ENCODE measurements at places on chromosomes 3 and 15. TPM values are rescaled to one million over a fixed set of nuclear protein-coding genes. Genes with fewer than 3 reads are reported as not detected.
A peak's percentile ranks its signal among the peaks of the same experiment; 100 is the strongest.

DNA sequence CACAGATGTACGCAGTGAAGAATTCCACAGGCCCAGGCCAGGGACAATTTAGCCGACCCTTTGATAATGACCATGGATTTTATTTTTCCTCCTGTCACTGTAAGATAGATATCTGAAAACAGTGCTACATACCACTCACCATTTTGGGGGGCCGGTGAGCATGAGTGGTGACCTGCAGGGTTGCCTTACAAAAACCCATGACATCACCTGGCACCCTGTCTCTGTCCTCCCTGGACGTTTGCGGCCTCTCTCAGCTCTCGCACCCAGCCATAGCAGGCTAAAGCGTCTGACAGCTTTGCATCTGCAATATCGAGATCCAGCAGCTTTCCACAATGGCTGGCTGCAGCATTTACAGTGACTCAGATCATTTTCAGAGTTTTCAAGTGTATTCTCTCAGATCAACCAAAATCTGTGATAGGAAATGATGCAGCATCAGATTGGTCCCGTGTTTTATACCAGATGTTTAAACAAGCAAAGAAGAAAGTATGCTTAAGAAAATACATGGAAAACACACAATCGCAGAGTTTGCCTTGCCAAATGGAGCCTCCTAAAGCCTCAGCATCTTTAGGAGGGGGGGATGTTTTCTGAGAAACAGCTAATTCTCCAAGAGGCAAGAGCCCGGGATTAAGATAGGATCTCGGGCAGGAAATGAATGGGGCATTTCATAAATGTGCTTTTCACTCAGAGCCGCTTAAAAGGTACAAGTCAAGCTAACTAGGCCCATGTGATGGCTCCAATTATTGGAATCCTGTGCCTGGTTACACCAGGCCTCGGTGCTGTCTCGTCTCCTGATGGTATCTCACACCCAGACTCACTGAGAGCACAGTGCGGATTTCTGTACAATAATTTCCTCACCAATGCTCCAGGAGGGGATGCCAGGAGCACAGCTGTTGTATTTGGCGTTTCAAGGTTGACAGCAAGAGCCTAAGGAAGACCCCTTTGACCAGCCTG, 257.3 kb downstream of the XXYLT1 start:
- H3K36me3 ChIP-seq = no peaks in the 10 kb centered on the region
- peaks cover 7% of the 10 kb centered on the region for H3K27me3 ChIP-seq
- no peak overlapping the region for H3K4me3 ChIP-seq
- no peak for DNase-seq

DNA sequence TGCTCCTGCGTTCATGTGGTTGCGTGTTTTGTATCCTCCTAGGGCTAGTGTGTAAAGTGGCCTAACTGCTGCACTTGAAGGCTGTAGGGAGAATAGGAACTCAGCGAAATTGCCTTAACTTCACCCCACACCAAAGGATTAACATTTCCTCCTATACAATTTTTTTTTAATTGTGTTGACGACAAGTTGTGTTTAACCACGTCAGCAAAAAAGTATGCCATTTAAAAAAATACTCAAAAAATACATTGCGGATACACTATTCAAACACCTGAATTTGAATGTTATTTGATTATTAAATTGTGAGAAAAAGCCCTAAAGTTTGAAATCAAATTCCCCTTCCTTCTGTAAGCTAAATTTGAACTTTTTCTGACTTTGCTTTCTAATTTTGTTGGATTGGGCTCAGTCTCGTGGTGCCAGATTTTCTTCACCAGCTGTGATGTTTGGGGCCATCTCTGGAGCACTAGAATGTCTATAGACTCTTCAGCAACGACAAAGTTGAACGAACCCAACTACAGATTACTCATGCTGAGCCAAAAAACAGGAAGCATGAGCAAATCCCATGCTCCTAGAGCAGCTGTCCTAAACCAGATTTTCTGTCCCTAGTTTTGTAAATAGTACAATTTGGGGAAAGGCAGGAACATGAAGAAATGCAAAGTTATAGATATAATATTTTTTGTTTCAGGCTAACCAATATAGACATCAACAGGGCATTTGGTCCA, 8.1 kb upstream of the SLC9A9 start:
- H3K4me1 ChIP-seq = no peaks in the 10 kb centered on the region
- H3K27ac ChIP-seq = no peak overlapping the region
- no peaks in the 10 kb centered on the region for H3K36me3 ChIP-seq

- H3K27me3 ChIP-seq = no peaks in the 10 kb centered on the region
- no peak overlapping the region for H3K4me3 ChIP-seq
- no peaks in the 10 kb centered on the region for H3K36me3 ChIP-seq
- peaks cover 43% of the 10 kb centered on the region for H3K4me1 ChIP-seq
- DNase-seq = no peak
- H3K27ac ChIP-seq = peak overlapping the region; percentile 1
Observed at GRCh38 chr3:112010636-112011035, 11.9 kb downstream of the TAGLN3 start.

DNA sequence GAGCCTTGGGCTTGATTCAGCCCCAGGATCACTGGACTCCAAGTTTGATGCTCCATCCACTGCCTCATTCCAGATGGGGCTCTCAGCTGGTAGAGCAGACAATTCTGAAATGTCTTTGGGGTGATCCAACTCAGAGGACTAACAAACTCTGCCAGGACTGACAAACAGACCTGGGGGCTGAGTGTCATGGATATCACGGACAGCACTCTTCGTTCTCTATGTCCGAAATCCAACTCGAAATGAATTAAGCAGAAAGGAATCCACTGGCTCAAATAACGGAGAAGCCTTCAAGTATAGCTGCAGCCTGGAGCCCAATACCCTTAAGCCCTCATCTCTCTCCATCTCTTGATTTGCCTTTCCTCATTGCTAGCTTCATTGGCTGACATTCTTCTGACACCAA, 14.2 kb downstream of the SLC38A3 start:
- no peaks in the 10 kb centered on the region for H3K4me1 ChIP-seq
- no peak for DNase-seq
- H3K27me3 ChIP-seq = peaks cover 5% of the 10 kb centered on the region

DNA sequence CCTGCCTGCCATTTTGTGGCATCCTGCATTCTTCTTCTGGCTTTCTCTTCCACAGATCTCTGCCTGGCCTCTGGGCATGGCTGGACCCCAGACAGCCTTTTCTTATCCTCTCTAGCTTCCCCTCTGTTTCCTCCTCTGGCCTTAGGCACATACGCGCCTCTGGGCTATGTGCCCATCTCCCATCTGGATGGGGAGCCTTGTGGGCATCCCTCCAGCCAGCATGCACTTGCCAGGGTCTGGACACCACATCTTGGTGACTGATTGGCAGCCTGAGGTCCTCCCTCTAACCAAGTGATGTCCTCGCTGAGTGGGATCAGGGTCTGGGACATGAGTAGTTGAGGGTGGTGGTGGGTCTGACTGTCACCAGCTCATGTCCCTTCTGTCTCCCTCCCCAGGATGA, 12.8 kb downstream of the PLEKHO2 start:
- H3K4me3 ChIP-seq = no peak overlapping the region
- H3K4me1 ChIP-seq = peaks cover 76% of the 10 kb centered on the region
- H3K27me3 ChIP-seq = no peaks in the 10 kb centered on the region
- DNase-seq = no peak

KLHL40 gene
- total RNA-seq = not detected

GRCh38 chr3:107545680-107546120, 22.9 kb downstream of the BBX start:
- no peaks in the 10 kb centered on the region for H3K4me1 ChIP-seq
- no peaks in the 10 kb centered on the region for H3K27me3 ChIP-seq
- DNase-seq = no peak
- H3K4me3 ChIP-seq = no peak overlapping the region
- peaks cover 4% of the 10 kb centered on the region for H3K36me3 ChIP-seq

DNA sequence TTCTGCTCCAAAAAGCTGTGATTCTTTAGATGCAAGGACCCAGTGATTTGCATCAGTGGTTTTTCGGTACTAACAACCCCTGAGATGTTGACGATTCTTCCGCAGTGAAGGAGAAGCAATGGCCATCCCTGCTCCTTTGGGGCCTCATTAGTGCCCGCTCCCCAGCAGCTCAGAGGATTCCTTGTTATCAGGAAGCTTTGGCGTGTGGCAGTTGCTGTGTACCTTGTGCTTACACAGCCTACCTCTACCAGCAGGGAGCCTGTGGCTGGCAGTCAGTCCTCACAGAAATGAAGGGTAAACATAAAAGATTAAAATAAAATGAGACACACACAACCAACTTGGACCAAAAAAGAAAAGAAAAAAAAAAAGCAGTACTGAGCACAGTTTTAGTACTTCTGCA, 55.2 kb downstream of the CNTN3 start:
- H3K4me1 ChIP-seq = peaks cover 10% of the 10 kb centered on the region
- H3K4me3 ChIP-seq = no peak overlapping the region
- H3K36me3 ChIP-seq = peaks cover 3% of the 10 kb centered on the region
- H3K27ac ChIP-seq = no peak overlapping the region
- H3K27me3 ChIP-seq = no peaks in the 10 kb centered on the region

- no peak overlapping the region for H3K27ac ChIP-seq
- H3K4me3 ChIP-seq = no peak overlapping the region
- H3K27me3 ChIP-seq = no peaks in the 10 kb centered on the region
Observed at GRCh38 chr15:89326316-89326715, 8.3 kb downstream of the POLG start.

GOLGA8S gene
- total RNA-seq = 0.32 TPM

STXBP5L gene
- total RNA-seq = not detected

GPR27 gene
- 5.5 TPM for total RNA-seq

DNA sequence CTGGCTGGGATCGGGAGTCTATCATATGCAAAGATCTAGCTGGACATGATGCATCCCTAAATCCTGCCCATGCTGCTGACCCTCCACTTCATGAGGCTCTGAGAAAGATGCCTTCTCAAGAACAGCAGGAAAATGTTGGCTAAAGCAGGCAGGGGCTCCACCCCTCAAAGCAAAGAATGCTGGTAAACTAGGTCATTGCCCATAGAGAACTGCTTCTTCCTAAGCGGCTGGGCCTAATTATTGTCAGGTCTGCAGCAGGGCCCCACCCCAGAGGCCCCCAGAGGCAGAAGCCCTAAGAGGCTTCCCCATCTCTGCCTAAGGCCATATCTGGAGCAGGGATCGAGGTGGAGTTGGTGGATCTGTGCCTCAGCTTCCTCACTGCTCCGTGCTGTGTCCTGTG, 447.4 kb upstream of the PROK2 start:
- DNase-seq = no peak
- no peak overlapping the region for H3K27ac ChIP-seq
- H3K4me3 ChIP-seq = no peak overlapping the region
- H3K4me1 ChIP-seq = peaks cover 18% of the 10 kb centered on the region

ITIH1 gene
- not detected for total RNA-seq

- DNase-seq = no peak
- peak overlapping the region; percentile 18 for H3K4me3 ChIP-seq
- no peaks in the 10 kb centered on the region for H3K36me3 ChIP-seq
Observed at GRCh38 chr3:185813691-185814215, 11.1 kb downstream of the IGF2BP2 start.

DNA sequence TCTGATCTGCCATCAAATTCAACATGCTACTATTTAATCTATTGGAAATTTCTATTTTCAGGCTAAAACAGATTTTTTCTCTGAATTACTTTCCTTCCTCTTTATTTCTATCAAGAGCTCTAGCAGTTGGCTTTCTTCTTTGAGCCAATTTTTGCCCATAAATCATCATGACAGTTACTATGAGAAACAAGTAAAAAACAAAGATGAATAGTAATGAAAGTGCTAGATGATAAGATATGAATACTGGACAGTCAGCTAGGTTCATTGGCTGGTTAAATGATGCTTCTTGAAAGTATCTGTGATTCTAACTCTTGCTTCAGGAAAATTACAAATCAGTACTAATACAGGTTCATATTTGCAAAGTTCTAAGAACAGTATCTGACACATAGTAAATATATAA, 38.6 kb upstream of the NANOGP8 start:
- H3K27me3 ChIP-seq = no peaks in the 10 kb centered on the region
- H3K27ac ChIP-seq = no peak overlapping the region
- no peaks in the 10 kb centered on the region for H3K36me3 ChIP-seq
- no peak overlapping the region for H3K4me3 ChIP-seq

DNA sequence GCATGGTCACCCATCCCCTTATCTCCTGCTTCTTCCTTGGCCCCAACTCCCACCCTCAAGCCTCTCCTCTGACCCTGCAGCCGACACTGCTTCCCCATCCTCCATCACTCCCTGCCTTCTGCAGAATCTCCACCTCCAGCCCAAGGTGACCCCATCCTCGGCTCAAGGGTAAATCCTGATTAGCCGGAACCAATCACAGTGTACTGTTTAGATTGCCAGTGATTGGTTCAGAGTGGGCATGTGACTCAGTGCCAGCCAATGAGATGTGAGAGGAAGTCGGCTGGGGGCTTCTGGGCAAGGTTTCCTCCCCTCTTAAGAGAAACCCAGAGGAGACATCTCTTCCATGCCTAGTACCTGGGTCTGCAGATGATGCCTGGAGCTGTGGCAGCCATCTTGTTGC, 10.3 kb downstream of the CACNA2D2 start:
- no peaks in the 10 kb centered on the region for H3K36me3 ChIP-seq
- H3K4me1 ChIP-seq = no peaks in the 10 kb centered on the region
- H3K4me3 ChIP-seq = no peak overlapping the region
- H3K27me3 ChIP-seq = peaks cover 12% of the 10 kb centered on the region

MASP1 gene
- 0.92 TPM for total RNA-seq

- H3K27me3 ChIP-seq = peaks cover 27% of the 10 kb centered on the region
- H3K4me1 ChIP-seq = no peaks in the 10 kb centered on the region
Observed at GRCh38 chr15:98330692-98331435, 317.5 kb upstream of the IGF1R start.

- H3K36me3 ChIP-seq = no peaks in the 10 kb centered on the region
- H3K4me3 ChIP-seq = no peak overlapping the region
- peaks cover 7% of the 10 kb centered on the region for H3K27me3 ChIP-seq
- DNase-seq = no peak
- no peaks in the 10 kb centered on the region for H3K4me1 ChIP-seq
Observed at GRCh38 chr3:3509665-3510064, 289.6 kb upstream of the LRRN1 start.

DNA sequence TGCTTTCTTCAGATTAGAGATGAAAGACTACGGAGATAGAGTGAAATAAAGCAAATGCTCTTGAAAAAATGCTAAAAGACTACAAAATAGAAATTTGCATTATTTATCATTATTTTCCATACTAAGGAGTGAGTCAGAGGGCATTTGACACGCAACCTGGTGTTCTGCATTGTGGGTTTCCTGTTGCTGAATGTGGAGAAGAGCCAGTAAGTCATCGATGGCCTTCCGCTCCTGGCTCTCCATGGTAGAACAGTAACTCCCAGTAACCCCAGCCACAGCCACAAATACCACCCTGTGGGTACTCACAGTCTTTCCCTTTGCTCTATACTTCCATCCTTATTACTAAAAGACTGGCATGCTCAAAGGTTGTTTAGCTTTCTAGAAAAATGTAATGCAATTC, 61.5 kb downstream of the CGGBP1 start:
- DNase-seq = no peak
- no peak overlapping the region for H3K27ac ChIP-seq
- no peaks in the 10 kb centered on the region for H3K36me3 ChIP-seq
- no peaks in the 10 kb centered on the region for H3K4me1 ChIP-seq
- H3K4me3 ChIP-seq = no peak overlapping the region
- H3K27me3 ChIP-seq = peaks cover 50% of the 10 kb centered on the region

Measured in chondrocyte (in vitro differentiated cells).